ENCODE measurements at places on chromosomes 1 and 21.

- no peak for DNase-seq
Observed at GRCh38 chr1:24481101-24481500, 21.5 kb upstream of the RCAN3 start.

- DNase-seq, result no peak
Observed at GRCh38 chr1:200749090-200749489, 10.4 kb downstream of the CAMSAP2 start.

GRCh38 chr1:51070011-51070410, 32.0 kb upstream of the C1orf185 start:
- no peak for DNase-seq

DNA sequence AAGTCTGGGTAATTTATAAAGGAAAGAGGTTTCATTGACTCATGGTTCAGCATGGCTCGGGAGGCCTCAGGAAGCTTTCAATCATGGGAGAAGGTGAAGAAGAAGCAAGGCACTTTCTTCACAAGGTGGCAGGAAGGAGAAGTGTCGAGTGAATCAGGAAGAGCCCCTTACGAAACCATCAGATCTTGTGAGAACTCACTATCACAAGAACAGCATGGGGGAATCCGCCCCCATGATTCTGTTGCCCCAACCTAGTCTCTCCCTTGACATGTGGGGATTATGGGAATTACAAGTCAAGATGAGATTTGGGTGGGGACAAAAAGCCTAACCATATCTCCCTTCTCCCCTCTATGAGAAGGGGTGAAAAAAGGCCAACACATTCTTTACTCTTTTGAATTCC, 11.2 kb upstream of the IVNS1ABP start:
- DNase-seq, result no peak

- DNase-seq, result no peak
Observed at GRCh38 chr1:22249928-22250680, 107.2 kb upstream of the WNT4 start.

- no peak for DNase-seq
Observed at GRCh38 chr1:241548008-241548407, 15.8 kb downstream of the KMO start.
